GM04503 (cell line): ENCODE measurements at places on chromosomes 2 and 18.
A peak's percentile ranks its signal among the peaks of the same experiment; 100 is the strongest.

DNA sequence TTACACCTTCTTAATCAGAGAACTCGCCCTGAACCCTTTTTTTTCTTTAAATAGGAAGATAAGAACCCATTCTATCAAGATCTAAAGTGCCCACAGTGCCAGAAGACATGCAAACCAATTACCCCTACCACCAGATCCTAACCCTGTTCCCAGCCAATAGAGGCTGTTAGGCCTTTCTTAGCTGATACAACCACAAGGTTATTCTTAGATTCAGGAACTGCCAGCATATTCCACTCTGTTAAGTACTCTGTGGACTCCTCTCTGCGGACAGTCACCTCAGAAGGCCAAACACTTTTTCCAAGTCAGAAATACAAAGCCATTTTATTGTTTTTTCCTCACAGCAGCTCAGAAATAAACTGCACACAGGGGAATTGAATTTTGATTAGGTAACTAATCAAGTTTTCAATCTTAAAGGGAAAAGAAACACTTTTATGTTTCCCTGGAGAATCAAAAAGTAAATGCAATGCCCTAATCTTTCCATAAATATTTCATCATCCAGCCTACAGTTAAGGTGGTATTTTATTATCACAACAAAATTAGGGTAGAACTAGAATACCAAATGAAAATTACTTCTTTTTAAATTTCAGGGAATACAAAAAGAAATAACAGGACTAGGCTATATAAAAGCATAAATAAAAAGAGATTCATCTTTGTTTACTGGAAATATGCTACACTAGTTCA, 111.4 kb downstream of the NBAS start:
- DNase-seq: no peak

GRCh38 chr2:209876211-209876610, 104.6 kb downstream of the UNC80 start:
- no peak for DNase-seq

GRCh38 chr18:12838178-12838634, 45.8 kb downstream of the PTPN2 start:
- DNase-seq: peak; percentile 89

DNA sequence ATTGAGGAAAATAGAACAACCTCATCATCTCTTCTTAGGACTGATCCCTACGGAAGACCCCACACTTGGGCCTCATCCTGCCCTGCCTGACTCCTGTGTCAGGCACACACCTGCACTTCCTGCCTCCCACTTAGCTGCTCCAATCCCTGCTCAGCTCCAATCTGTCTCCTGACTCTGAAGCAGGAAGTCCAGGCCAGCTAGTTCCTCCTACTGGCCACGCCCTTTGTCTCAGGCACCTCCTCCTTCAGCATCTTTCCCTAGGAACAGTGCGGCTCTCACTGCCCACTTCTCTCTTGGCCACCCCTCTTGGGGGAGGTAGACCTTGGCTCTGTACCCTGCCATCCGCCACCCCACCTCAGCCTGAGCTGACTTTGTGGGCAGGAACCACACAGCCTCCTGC, 135.8 kb downstream of the CELF4 start:
- DNase-seq: no peak

DNA sequence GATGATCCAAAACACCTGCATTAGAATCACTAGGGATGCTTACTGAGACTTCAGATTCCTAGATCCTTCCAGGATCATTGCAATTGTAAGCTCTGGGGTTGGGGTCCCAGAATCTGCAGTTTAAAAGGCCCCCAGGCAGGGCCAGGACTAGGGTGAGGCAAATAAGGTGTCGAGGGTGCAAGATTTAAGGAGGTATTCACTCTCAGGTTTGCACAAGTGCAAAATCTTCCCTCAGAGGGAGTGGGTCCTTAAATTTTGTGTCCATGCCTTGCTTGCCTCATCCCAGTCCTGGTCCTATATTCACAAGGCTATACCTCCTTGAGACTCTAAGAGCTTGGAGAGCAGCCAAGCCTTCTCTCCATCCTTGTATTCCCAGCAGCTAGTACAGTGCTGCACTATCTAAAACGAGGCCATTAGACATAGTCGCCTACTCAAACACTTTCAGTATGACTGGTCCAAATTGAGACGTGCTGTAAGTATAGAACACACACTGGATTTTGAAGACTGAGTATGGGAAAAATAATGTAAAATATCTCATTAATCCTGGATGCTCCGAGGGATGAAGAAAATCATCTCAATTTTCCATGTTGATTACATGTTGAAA, 31.6 kb upstream of the MREG start:
- no peak for DNase-seq

DNA sequence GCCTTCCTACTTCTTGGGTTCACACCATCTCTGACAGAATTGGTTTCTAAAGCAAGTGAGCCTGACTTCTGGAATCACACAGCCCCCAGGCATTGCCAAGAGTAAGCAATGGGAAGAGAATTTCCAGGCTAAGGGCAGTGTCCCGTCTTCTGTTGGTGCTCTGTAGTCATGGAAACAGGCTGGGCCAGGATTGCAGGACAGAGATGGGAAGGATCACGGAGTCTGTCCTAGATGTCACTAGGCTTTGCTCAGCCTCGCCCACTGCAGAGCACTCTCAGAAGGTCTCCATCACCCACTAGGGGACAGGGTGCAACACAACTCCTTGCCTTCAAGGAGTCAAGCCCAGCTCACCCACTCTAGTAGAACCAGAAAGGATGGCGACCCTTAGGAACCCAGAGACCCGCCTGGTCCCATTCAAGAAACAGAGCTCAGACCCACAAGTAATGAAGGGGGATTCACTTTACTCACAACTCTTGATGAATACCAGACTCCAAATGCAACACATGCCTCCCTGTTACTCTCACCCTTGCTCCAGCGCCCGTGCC, 48.6 kb upstream of the TEX51 start:
- no peak for DNase-seq

- DNase-seq: no peak
These were observed 117.2 kb downstream of the VAPA start for GRCh38 chr18:10030816-10031541.

- DNase-seq: no peak
These were observed 3.7 kb downstream of the HDAC4 start for GRCh38 chr2:239396881-239397681.

GRCh38 chr2:170533156-170533555, 182.0 kb upstream of the SP5 start:
- no peak for DNase-seq
